DMS79 treated with DMSO at 0.1 percent for 48 hours (cell line): ENCODE measurements at places on chromosomes 5 and 9.
A peak's percentile ranks its signal among the peaks of the same experiment; 100 is the strongest.

DNA sequence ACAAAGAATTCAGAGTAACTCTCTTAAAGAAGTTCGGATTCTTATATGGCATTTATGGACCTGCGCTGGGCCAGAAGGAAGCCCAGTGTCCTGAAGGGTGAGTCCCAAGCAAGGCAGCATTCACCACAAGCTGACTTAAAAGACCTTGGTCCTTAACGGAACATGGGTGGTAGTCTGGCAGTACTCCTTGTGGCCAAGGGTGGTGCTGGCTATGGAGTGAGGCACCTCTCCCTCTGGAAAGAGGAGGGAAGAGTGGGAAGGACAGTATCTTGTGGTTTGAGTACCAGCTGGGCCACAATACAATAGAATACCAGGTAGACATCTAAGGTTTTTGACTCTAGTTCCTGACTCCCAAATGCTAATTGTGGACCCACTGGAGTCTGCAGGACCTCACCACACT is 425.7 kb upstream of the CYLC2 start:
- DNase-seq, result no peak

DNA sequence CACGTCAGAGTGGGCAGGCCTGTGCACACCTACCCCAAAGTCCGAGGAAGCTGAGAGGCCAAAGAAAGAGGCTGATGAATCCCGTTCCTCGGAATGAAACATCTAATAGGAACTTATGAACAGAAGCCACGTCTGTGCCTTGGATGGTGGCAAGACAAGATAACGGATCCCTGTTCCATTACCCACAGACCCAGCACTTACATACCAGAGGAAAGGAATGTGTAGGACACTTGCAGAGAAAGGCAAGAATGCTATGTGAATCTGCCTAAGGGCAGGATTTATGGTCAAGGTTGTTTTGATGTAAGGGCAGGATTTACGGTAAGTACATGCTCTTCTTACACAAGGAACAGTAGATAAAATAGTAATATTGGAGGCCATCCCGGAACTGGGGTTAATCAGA is 93.2 kb downstream of the WDR41 start:
- DNase-seq, result no peak

DNA sequence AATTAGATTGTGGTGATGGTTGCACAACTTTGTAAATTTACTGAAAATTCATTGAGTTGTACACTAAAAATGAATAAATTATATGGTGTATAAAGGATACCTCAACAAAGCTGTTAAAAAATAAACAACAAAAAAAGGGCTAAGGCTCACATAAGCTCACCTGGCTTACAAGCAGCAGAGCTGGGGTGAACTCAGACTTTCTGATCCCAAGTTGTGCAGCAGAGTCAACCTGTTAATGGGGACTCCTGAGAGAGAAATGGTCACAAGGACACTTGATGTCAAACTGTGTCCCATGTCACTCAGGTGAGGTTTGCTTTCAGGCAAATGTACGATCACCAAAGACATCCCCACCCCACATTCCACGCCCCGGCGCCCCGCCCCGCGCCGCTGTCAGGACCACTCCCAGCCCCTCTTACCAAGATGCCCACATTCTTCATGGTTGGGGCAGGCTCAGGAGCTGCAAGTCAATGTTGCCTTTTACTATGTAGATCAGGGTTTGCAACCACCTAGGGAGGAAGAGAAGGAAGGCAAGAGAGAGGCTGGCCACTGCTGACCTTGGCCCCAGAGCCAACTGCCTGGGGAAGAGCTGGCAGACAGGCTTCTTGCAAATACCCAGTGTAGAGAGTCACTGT is 22.4 kb upstream of the SLC36A1 start:
- DNase-seq, result no peak

DNA sequence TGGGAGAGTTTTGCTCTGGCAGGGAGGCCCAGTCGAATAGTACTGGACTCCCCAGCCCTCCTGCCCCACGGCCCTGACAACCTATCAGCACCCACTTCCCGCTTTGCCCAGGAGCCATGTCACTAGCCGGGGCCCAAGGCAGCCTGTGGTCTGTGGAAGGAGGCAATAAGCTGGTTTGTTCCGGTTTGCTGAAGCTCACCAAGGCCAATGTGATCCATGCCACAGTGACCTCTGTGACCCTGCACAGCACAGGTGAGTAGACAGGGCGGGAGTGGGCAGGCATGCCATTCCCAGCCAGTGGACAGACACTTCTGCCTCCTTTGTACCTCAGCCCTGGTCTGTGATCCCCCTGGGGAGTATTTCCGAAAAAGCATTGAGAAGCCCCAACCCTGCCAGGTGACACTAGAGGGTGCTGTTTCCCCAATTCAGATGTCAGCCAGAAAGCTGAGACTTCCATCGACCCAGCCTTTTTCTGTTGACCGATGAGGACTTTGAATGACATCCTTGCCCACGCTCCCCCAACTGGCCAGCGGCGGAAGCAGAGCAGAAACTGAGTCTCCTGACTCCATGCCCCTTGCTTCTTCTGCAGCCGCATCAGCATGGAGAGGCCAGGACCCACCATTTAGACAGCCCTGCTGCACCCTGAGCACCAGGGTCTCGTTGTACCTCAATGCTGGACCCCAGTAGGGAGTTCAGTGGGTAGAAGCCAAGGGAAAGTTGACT is 9.6 kb downstream of the PCYOX1L start:
- peak; percentile 1 for DNase-seq

- DNase-seq, result no peak
These were observed 95.3 kb upstream of the RASGRF2 start for GRCh38 chr5:80864706-80865435.

GRCh38 chr5:95887977-95888376 is 65.5 kb upstream of the GLRX start:
- no peak for DNase-seq

- DNase-seq, result no peak
These were observed 32.0 kb downstream of the ANGPTL2 start for GRCh38 chr9:127090341-127090985.

DNA sequence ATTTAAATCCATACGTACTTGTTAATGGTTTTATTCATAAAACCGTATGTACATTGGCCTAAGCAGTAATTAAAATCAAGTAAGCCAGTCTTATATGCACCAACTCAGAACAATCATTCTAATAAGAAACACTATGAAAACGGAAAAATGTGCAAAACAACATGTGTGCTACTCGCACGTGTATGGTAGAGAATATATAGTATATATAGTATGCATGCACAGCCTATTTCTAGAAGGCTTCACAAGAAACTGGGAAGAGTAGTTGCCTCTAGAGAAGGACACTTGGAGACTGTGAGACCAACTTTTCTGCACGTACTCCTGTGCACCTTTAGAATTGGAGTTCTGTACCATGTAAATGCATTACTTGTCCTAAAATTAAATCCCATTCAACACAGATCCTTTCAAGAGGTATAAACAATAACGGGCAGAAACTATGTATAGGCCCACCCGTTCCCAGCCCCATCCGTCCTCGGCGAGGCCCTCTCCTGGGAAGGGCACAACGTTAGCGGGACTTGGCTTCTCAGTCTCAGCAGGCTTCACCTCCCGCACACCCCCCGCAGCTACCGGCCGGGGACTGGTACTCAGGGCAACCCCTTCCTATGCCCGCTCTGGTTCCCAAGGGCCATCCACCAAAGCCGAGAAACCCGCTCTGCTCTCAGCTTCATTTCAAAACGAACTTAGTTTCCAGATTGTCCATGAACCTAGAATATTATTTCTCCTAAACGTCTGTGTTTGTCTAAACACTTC is 2.0 kb downstream of the CDC14B start:
- no peak for DNase-seq

DNA sequence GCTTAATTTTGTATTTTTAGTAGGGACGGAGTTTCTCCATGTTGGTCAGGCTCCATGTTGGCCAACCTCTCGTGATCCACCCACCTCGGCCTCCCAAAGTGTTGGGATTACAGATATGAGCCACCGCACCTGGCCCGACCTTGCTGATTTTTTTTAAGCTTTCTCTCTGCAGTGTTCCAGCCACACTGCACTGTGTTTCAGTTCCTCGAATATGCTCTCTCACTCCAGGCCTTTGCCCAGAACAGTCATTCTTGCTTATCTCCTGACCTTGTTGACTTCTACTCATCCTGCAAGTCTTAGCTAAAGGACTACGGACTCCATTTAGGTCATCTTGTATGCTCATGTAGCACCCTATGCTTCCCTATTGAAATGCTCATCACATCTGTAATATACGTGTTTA is 3.3 kb downstream of the SNAPC3 start:
- DNase-seq, result no peak

GRCh38 chr5:126852091-126852571 is 75.2 kb downstream of the LMNB1 start:
- no peak for DNase-seq

DNA sequence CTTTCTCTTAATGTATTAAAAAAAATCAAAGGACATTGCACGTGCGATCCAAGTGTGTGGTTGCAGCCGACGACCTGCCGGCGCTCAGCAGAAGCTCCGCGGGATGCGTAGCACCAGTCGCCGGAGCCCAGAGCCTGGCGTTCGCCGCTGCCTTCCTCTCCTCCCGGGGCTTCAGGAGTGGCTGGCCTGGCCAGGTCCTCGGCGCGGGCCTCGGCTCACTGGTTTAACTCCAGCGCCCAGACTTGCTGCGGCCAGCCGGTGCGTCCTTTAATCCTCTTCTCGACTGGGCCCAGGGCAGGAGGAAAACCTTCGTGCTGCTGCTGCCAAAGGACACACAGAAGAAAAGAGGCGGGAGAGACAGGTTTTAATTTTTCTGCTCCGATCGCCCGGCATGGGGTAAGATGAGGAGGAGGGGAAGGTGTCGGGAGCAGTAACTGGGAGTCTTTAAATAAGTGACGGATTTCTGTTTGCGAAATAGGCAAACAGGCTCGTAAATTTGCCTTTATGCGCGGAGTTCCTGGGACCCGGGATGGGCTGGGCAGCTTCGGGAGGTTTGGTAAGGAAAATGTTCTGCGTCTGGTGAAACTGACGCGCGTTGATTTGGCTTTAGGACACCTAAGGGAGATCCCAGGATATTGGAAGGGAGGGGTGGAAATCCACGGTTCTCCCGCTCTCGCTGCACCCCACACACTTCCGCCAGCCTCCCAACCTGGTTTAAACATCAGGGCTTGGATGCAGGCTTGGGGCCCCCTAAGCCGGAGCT is 2.3 kb downstream of the HAND1 start:
- no peak for DNase-seq

GRCh38 chr5:162593881-162594280 is 526.3 kb downstream of the GABRG2 start:
- no peak for DNase-seq

DNA sequence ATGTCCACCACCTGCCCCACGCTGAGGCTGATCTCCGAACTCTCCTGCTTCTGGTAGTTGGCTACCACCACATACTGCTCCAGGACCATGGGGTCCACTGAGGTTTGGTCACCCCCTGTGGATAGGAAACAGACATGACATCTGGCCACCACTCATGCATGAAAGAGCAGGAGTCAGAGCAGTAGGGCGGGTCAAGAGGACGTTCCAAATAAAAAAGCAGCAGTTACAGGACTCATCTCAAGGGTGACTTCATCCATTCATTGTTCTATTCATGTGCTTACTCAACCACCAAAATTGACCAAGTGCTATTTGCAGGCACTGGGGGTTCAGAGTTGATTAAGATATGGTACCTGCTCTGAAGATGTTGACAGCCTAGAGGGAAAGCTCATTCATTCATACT is 79.2 kb upstream of the UBTD2 start:
- no peak for DNase-seq

- no peak for DNase-seq
These were observed 57.4 kb downstream of the LHFPL2 start for GRCh38 chr5:78591138-78591612.
